Activated T-cell treated with anti-CD3 and anti-CD28 coated beads, Interleukin-2, amount 50 U/mL, for 72 hours (primary cell): ENCODE measurements at places on chromosomes 5 and 9. TPM values are rescaled to one million over a fixed set of nuclear protein-coding genes. Genes with fewer than 3 reads are reported as not detected.
A peak's percentile ranks its signal among the peaks of the same experiment; 100 is the strongest.

Gene PCDHGA7
- 0.12 TPM for total RNA-seq

Gene FOXE1
- total RNA-seq = 0.96 TPM

Gene GMCL2
- not detected for total RNA-seq

Gene CNOT8
- 63.8 TPM for total RNA-seq

Gene CDHR2
- total RNA-seq = 0.67 TPM

Gene SURF6
- total RNA-seq = 13.7 TPM

Gene TMEM250
- 23.5 TPM for total RNA-seq

Gene SMIM33
- total RNA-seq = 0.22 TPM

DNA sequence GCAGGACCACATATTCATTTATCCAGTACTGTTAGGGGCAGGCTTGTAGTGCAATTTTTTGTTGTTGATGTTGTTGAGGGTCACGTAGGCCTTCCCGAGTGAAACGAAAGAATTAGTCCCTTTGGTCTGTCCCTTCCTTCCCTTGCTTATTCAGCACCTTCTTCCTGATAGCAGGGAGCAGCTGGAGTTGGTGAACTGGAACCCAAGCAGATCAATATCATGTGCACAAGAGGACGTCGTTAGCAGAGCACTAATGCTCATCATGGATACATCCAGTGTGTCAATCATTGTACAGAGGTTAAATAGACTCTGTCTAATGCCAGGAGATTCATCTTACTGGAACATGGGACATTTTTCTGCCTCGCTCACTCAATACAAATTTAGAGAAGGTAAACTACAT, 33.0 kb upstream of the MAP1B start:
- H3K27ac ChIP-seq = no peak overlapping the region
- no peaks in the 10 kb centered on the region for H3K4me1 ChIP-seq
- DNase-seq = no peak
- no peak overlapping the region for H3K4me3 ChIP-seq
- H3K27me3 ChIP-seq = peaks cover 48% of the 10 kb centered on the region

DNA sequence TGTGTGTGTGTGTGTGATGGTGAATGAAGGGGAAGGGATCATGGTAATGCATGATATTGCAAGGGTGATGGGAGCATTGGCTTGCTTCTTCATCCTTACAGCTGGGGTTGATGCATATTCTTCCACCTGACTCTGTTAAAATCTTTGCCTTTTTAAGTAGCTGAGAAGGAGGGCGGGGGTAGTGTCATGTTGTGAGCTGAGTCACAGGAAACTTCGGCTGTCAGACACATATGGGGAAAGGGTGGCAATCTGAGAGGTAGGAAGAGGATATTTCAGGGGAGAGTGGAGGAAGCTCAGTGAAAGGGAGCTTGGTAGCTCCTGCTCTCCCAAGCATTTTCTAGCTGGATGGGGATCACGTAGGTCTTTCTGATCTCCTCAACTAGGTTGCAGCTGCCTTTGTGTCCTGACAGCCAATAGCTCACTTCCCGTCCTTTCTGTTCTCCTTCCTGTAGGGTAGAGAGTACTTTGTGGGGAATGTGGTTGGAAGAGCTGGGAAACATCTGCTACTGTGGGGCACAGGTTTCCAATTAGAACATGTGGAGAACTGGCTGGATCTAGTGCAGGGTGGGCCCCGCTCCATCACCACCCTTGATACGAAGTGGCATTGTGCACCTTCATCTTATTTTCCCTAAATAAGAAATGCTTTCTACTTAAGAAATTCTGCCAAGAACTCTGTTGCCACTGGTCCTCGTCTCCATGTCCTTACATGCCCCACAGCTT, 18.1 kb upstream of the CLK4 start:
- no peaks in the 10 kb centered on the region for H3K27me3 ChIP-seq
- H3K27ac ChIP-seq = no peak overlapping the region
- no peak overlapping the region for H3K4me3 ChIP-seq
- H3K4me1 ChIP-seq = no peaks in the 10 kb centered on the region
- DNase-seq = no peak

DNA sequence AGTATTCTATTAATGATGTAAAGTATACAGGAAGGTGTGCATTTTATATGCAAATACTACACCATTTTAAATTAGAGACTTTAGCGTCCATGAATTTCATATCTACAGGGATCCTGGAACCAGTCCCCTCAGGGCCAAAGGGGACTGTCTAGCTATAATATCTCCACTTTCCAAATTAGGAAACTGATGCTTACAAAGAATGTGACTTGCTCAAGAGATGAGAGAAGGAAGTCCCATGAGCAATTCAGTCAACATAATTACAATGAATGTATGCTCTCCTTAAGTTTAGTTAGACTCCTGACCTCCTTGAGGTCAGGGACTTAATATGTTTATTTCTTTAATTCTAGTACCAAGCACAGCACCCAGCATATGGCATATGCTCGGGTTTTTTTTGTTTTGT, 23.7 kb downstream of the NIPBL start:
- no peak for DNase-seq
- no peak overlapping the region for H3K4me3 ChIP-seq
- H3K27ac ChIP-seq = no peak overlapping the region
- H3K27me3 ChIP-seq = no peaks in the 10 kb centered on the region

DNA sequence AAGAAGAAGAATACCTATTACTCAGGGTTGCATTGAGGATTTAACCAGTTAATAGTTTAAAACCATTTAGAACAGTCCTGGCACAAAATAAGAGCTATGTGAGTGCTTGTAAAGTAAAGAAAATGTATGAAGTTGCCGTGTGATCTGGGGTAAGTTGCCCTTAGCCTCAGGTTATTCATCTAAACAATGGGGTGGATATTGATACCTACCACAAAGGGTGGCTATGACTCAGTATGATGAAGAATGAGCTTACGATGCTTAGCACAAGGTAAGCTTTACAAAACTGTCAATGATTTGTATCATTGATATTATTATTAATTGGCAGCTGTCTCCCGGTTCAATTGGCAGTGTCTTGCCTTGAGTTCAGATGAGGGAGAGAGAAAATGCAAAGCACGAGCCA, 149.4 kb upstream of the PITX1 start:
- H3K4me3 ChIP-seq = no peak overlapping the region
- no peak for DNase-seq
- H3K27ac ChIP-seq = no peak overlapping the region
- no peaks in the 10 kb centered on the region for H3K36me3 ChIP-seq
- no peaks in the 10 kb centered on the region for H3K4me1 ChIP-seq
- H3K27me3 ChIP-seq = no peaks in the 10 kb centered on the region

DNA sequence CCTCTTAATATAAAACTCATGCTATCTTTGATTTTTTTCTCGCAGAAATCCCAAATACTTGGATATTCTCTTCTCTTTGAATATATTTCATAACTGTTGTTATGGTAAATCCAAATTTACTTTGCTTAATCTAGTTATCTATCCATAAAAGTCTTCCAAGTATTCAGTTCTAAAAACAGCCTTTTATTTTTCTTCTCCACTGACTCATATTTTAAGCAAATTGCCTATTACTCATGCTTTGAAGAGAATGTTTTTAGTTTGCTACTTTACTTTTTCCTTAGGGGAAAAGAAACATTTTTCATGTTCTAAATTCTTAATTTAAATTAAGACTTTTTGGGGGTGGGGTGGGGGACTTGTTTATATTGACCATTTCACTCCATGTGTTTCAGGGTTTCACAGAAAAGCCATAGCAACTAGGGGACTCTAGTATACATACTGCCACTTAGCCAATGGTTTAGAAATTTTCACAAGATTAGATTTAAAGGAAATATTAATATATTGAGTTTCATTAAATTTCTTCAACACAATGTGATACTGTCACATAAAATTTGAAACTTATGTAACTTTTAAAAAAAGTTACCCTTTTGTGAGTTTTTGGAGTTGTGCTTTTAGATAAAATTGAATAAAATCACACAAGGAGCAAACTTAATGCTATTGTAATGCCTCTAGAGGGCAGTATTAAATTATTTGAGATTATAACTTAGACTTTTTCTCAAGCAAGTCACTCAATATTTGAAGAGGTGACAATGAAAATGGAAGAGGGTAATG, 545.8 kb upstream of the ARRDC3 start:
- no peak for DNase-seq
- no peaks in the 10 kb centered on the region for H3K4me1 ChIP-seq
- no peaks in the 10 kb centered on the region for H3K36me3 ChIP-seq
- no peak overlapping the region for H3K4me3 ChIP-seq

- no peak for DNase-seq
- no peak overlapping the region for H3K4me3 ChIP-seq
- H3K4me1 ChIP-seq = no peaks in the 10 kb centered on the region
- no peak overlapping the region for H3K27ac ChIP-seq
- H3K36me3 ChIP-seq = peaks cover 19% of the 10 kb centered on the region
These were observed 22.6 kb upstream of the CTNNAL1 start for GRCh38 chr9:109035684-109036423.

DNA sequence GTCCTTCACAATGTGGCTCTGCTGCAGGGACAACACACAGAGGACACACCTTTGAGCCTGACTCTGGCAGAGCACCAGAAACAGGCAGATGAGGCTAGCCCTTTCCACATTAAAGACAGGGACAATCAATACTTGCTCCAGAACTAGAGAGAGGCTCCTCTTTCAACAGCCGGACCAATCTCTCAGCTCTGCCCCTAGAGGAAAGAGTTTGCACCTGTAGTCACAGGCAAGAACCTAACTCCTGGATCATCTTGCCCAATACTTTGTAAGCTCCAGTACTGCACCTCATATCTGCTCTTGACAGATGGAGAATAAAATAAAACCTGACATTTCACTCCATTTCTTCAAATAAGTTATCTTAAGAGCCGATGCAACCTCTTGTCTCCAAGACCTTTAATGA, 52.1 kb downstream of the EPB41L4A start:
- H3K36me3 ChIP-seq = no peaks in the 10 kb centered on the region
- H3K27me3 ChIP-seq = peaks cover 7% of the 10 kb centered on the region
- no peaks in the 10 kb centered on the region for H3K4me1 ChIP-seq

DNA sequence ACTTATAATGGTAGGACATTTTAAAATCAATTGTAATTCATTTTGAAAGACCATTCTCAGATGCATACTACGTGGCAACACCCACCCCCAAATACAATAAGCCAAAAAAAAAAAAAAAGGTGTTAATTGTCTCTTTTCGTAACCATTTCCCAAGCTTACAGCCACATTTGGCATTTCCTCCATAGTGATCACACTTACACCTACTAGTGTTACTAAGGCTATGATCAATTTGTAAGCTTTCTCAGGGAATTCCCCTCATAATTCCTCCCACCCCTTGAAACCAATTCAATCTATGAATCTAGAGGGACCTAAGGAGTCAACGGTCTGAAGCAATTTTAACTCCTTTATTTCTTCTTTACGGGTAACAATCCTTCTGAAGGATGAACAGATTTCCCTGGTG, 40.1 kb downstream of the NR2F1 start:
- no peak overlapping the region for H3K27ac ChIP-seq
- peaks cover 24% of the 10 kb centered on the region for H3K4me1 ChIP-seq
- H3K27me3 ChIP-seq = peaks cover 16% of the 10 kb centered on the region
- no peak overlapping the region for H3K4me3 ChIP-seq
- peaks cover 1% of the 10 kb centered on the region for H3K36me3 ChIP-seq
- DNase-seq = no peak

DNA sequence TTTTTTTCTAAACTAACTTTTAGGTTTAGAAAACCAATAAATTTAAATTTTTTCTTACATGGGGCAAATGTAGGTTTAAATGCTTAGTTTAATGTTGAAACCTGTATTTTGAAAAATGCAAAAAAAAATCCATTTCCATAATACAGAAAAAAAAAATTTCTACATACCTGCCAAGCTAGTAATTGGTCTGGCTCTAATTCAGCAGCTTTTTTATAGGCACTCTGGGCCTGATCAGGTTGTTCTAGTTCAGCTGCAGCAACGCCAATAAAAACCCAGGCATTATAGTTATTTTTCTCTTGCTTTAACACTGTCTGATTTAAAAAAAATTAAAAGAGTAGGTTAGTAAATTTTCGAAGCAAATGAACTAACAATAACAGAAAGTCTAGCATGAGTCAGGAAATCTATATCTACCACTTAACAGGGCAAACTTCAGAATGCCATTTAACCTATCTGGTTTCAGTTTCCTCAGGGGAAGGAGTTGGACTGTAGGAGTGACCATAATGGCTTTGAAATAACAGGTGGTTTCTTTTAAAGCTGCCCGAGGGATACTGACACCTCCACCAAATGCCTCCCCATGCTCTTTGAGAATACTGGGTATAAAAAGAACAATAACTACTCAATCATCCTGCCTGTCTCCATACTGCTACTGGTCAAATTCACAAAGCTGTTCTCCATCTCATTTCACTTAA, 11.6 kb downstream of the SKIC3 start:
- peak overlapping the region; percentile 4 for H3K27ac ChIP-seq
- H3K36me3 ChIP-seq = peaks cover 3% of the 10 kb centered on the region
- H3K4me3 ChIP-seq = no peak overlapping the region
- no peaks in the 10 kb centered on the region for H3K27me3 ChIP-seq
- no peak for DNase-seq

- H3K27ac ChIP-seq = no peak overlapping the region
- no peaks in the 10 kb centered on the region for H3K36me3 ChIP-seq
- no peaks in the 10 kb centered on the region for H3K4me1 ChIP-seq
- no peaks in the 10 kb centered on the region for H3K27me3 ChIP-seq
- DNase-seq = no peak
- no peak overlapping the region for H3K4me3 ChIP-seq
These were observed 563.9 kb upstream of the TLE4 start for GRCh38 chr9:79007701-79008483.

DNA sequence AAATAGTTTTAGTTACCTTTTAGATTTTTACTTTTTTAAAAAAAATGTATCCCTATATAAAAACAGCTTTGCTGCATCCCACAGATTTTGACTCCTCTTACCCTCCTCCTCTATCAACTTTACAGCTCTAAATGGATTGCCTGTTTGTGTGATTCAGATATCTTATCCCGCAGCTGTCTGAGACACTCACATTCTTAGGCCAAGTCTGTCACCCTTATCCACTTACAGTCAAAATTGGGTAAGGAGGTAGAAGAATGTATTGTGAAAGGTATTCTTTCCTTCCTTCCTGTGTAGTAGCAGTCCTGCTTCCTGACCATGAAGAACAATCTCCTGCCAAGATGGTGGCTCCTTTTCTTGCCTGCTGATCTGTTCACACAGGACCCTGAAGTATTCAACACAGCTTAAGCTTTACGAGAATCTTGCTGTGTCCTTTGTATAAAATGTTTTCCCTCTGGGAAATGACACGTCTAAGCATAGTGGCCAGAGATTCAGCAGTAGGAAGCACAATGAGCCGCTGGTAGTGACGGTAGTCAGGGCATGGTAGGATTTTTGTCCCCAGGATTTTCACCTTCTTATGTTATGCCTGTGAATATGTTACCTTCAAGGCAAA, 67.7 kb upstream of the ST8SIA4 start:
- H3K4me1 ChIP-seq = no peaks in the 10 kb centered on the region
- H3K27ac ChIP-seq = no peak overlapping the region
- H3K4me3 ChIP-seq = no peak overlapping the region
- H3K27me3 ChIP-seq = no peaks in the 10 kb centered on the region

DNA sequence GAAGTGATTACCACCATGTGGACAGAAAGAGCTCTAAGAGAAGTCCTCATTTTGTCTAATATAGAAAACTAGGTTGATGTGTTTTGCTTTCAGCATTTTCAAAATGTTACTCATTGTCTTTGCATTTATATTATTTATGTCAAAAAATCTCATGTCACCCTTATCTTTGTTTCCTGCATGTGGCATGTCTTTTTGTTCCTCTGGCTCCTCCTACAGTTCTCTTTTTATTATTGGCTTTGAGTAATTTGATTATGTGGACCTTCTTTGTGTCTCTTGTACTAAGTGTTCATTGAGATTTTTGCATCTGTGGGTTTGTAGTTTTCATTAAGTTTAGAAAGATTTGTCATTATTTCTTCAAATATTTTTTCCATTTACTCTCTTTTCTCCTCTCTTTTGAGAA, 58.8 kb downstream of the GNG10 start:
- no peak for DNase-seq
- H3K27ac ChIP-seq = no peak overlapping the region
- H3K4me3 ChIP-seq = no peak overlapping the region
- no peaks in the 10 kb centered on the region for H3K36me3 ChIP-seq
- no peaks in the 10 kb centered on the region for H3K27me3 ChIP-seq
- no peaks in the 10 kb centered on the region for H3K4me1 ChIP-seq
